NB4 (cell line): ENCODE measurements at places on chromosomes 12 and 14.
A peak's percentile ranks its signal among the peaks of the same experiment; 100 is the strongest.

DNA sequence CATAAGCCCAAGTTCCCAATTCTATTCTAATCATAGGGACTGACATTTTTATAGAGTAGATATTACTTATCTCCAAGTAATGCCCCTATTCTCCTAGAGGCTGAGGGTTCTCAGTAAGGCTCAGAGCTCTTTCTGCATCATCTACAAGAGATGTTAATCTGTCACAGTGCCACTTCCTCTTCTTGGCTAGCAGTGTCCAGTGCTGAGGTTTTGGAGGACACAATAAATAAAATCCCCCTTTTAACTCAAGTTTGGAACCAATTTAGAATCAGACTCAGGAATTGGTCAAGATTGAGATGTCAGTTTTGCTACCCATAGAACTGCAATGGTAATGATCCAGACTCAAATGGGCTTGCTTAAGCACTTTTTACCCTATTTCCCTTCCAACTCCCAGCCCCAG, 154.1 kb upstream of the ARID2 start:
- peak; percentile 54 for DNase-seq

DNA sequence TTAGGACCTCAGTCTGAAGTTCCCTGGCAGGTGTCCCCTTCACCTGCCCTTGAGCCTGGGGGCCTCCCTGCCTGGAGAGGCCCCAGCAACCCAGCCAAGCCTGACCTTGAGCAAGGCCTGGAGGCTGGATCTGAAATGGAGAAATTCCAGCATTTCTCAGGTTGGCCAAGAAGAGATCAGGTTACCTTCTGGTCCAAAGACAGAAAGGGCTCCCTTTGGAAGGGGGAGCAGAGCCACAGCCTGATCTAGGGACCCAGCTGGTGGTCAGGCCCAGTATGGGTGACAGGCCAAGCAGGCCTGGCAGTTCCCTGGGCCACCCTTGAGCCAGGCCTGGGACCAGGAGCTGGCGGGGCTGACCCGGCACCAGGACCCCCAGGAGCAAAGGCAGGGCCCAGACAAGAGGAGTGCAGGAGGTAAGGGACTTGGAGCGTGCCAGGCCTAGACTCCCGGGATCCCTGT, 82.8 kb downstream of the TNFAIP2 start:
- no peak for DNase-seq

DNA sequence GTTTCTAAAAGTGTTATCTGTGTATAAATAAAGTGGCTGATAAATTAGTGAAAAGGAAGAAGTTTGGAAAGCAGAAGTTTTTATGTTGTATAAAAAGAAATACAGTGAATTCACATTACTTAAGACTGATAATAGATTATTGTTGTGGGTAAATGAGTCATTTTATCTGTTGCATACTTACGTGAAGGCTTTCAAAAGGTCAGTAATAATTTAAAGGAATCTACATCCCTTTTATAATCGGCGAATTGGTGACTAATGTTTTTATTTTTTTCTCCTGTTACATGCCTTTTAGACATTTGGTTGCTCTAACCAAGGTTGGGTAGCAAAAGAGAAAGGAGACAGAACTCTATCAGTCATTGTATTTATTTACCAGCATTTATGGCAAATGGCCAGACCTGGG, 155.9 kb downstream of the SLC41A2 start:
- DNase-seq, result no peak

GRCh38 chr14:100674428-100674827, 52.3 kb upstream of the DLK1 start:
- no peak for DNase-seq

DNA sequence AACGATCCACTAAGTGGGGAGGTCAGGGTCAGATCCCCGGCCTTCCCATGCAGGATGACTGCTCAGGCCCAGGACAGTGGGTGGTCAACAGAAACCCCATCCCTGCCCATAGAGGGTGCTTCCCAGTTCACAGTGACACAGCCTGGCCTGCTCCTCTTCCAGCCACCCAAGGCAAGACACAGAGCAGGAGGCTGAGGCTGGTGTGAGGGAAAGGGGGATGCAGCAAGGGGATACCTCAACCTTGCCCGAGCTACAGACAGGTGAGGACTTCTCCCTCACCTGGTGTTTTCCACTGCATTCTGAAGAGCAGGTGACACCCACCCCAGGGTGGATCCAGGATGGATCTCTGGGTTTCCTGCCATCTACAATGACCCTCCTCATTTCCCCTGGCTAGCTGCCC, 106.7 kb downstream of the KIF26A start:
- DNase-seq, result no peak

GRCh38 chr12:95096852-95097251, 23.4 kb upstream of the NR2C1 start:
- DNase-seq, result no peak

- no peak for DNase-seq
Observed at GRCh38 chr12:27595231-27595642, 71.2 kb downstream of the PPFIBP1 start.

GRCh38 chr12:9449181-9449580, 158.5 kb downstream of the KLRB1 start:
- DNase-seq, result peak; percentile 28

- no peak for DNase-seq
Observed at GRCh38 chr12:18658829-18659228, 79.0 kb downstream of the PLCZ1 start.

GRCh38 chr12:65879878-65880277, 55.6 kb downstream of the HMGA2 start:
- no peak for DNase-seq

GRCh38 chr12:65430571-65431306, 152.3 kb downstream of the MSRB3 start:
- no peak for DNase-seq

DNA sequence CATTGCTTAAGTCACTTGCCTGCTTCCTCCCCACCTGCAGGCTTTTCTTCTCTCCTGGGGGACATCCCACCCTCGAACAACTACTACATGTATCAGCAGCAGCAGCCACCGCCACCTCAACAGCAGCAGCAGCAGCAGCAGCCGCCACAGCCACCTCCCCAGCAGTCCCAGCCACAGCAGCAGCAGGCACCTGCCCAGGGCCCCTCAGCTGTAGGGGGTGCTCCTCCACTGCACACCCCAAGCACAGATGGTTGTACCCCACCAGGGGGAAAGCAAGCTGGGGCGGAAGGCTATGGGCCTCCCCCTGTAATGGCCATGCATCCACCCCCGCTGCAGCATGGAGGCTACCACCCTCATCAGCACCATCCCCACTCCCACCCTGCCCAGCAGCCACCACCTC, 15.3 kb downstream of the FOXJ2 start:
- DNase-seq, result no peak

DNA sequence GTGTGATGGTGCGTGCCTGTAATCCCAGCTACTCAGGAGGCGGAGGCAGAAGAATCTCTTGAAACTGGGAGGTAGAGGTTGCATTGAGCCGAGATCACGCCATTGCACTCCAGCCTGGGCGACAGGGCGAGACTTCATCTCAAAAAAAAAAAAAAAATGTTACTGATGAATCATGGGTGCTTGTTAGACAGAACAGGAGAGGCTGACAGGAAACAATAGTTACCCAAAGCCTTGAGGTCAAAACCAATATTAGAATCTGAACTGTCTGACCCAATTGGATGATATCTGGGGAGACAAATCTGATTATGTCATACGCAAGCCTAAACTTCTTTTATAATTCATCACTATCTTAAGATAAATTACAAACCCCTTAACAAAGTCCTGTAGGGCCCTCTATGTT, 40.7 kb upstream of the KIF21A start:
- no peak for DNase-seq

DNA sequence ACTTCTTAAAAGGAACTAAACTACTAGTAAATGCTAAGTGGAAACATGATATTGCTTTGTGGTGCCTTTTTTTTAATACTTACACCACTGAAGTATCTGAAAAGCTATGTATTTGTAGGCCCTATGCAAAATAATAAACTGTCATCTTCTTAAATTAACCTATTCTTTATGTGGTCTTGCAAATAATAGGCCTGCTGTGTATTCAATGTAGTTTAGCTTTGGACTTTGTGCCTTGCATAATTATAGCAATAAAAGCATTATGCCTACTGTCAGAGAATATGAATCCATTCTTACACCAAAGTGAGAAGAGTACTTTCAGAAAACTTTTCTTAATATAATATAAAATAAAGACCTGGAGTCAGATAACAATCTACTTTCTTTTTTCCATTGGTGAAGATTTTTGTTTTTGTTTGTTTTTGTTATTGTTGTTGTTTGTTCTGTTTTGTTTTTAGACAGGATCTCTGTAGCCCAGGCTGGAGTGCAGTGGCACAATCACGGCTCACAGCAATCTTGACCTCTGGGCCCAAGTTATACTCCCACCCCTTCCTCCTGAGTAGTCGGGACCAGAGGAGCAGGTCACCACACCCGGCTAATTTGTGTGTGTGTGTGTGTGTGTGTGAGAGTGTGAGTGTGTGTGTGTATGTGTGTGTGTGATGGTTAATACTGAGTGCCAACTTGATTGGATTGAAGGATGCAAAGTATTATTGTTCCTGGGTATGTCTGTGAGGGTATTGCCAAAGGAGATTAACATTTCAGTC, 213.8 kb downstream of the SLC6A15 start:
- DNase-seq, result no peak

- DNase-seq, result peak; percentile 30
Observed at GRCh38 chr12:78470354-78471195, 394.0 kb upstream of the SYT1 start.

DNA sequence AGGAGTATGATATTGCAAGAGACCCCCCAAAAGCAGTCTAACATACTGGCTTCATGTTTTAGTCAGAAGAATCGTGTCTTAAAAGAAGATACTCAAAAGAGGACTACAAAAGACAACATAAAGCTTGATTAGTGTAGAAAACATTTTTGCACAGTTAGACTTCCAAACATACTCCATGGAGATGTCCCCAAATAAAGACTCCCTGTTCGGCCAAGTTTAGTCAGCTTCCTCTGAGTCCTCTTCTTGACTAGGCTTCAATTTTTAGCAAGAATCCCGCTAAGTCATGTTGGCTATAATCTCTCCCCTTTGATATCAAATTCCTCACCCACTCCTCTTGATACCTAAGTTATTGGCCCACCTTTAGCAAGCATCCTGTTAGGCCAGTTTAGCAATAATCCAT, 298.0 kb downstream of the RMST start:
- no peak for DNase-seq

- no peak for DNase-seq
Observed at GRCh38 chr14:35551081-35551480, 17.1 kb downstream of the INSM2 start.

DNA sequence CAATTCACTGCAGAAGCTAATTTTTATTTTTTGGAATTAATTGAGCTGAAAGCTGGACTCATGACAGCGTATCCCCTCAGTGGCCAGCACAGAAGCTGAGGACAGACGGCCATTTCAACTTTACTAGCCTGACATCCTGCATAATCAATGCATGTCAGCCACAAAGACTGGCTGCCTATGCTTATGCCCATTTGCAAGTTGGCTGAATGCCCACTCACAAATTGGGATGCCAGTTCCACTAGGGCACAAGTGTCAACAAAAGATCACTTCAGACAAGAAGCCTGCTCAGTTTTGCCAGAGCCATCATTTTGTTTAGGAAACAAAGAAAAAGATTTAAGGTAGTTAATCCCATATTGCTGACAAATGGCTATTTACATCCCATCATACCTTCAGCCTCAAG, 417.6 kb downstream of the NOVA1 start:
- DNase-seq, result no peak

DNA sequence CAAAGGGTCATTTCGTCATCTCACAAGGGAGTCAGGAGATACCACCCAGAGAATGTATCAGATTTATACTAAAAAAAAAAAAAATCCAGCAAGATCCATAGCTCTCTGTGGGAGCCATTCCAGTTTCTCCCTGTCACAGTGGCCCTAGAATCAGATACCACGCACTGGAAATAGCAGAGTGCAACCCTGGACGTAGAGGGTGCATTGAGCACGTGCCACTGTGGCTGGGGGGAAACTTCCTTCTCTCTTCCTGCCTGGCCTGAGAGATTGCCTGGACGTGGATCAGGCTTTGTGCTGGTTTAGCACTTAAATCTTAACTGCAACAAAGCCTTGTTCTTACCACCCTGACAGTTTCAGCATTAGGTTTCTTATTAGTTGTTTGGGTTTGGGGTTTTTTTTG, 124.3 kb downstream of the FBXL14 start:
- no peak for DNase-seq

- DNase-seq, result no peak
Observed at GRCh38 chr14:47626151-47627035, 49.0 kb downstream of the MDGA2 start.

DNA sequence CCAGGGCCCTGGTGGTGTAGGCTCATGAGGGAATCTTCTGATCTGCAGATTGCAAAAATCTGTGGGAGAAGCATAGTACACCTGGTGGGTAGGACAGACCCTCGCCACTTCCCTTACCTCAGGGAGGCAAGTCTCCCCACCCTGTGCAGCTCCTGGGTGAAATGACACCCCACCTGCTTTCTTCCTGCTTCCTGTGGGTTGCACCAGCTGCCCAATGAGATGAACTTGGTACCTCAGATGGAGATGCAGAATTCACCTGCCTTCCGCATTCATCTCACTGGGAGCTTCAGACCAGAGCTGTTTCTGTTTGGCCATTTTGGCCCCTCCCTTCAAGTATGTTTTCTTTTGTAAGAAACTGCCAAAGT, 4.7 kb downstream of the CLEC2D start:
- no peak for DNase-seq

DNA sequence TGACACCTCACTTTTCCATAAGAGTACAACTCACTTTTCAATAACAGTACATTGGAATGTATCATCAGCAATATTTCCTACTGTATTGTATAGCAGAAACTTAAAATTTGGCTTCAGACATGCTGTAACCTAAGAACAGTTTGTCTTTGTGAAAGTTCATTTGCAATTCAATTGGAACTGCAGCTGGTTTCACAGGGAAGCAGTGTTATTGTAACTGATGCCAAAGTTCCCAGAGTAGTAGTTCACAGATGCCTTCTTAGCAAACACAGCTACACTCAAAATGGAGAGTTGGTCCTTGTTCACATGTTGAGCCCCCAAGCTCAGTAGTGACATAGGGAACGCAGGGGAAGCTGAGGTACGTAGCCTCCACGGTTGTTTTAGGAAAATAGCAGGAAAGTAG, 23.3 kb downstream of the PPP1R36 start:
- no peak for DNase-seq

- DNase-seq, result no peak
Observed at GRCh38 chr14:100865682-100866591, 37.6 kb downstream of the RTL1 start.
